Spleen (tissue), 13 donors: ENCODE measurements at places on chromosomes 6 and 20.

GRCh38 chr6:54878718-54879117 lies 32.1 kb downstream of the FAM83B start:
- no peak for DNase-seq

GRCh38 chr20:39654171-39654570 lies 692.0 kb downstream of the DHX35 start:
- no peak for DNase-seq

- no peak for DNase-seq
Observed at GRCh38 chr20:45444050-45444449, 25.5 kb upstream of the WFDC2 start.

DNA sequence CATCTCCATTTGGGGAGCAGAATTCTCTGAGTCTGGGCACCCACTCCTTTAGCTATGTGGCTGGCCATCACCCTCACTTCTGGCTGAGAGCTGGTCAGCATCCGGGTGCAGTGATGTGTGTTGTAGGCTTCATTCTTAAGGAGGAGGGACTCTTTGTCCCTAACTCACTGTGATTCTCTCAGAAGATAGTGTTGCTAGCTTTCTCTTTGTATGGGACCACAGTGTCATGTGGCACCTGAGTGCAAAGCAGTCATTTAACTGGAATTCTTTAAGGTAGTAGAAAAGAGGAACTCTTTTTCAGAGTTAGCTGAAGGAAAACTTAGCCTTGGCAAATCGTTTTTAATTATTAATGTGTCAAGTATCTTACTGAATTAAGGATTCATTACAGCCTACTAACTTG lies 165.9 kb downstream of the JARID2 start:
- DNase-seq: no peak

GRCh38 chr20:62232194-62232593 lies 6.1 kb upstream of the OSBPL2 start:
- no peak for DNase-seq

DNA sequence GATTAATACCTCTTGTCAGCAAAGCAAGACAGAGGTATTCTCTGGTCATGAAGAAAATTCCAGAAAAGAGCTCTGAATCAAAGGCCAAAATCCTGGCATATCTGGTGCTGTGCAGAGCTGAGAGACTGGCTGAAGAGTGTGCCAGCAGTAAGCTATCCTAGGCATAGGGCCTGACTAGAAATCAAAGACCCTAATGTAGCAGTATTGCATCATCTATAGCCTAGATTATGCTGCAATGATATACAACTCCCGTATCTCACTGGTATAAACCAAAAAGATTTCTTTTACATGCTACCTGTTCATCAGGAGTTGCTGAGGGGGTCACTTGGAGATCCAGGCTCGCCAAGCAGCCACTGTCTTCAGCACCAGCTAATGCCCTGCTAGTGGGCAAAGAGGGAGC lies 30.9 kb upstream of the TRIM39 start:
- DNase-seq: no peak

DNA sequence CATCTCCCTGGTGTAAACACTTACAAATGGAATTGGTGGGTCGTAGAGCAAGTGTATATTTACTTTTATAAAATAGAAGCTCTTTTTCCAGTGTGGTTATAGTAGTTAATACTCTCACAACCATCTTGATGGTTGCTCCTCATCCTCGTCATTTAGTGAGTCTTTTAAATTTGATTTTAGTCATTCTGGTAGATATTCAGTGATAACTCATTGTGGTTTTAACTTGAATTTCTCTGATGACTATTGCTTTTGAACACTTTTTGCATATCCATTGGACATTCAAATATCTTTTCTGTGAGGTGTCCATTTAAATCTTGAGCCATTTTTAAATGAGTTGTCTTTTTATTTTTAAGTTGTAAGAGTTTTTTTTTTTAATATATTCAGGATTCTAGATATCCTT lies 189.2 kb upstream of the PHACTR1 start:
- no peak for DNase-seq
